Adrenal gland (tissue), 19 donors: ENCODE measurements at places on chromosomes 7 and 10.
A peak's percentile ranks its signal among the peaks of the same experiment; 100 is the strongest.

- no peak overlapping the region for H3K4me3 ChIP-seq
- no peak for DNase-seq
- H3K27me3 ChIP-seq, result no peaks in the 10 kb centered on the region
- H3K4me1 ChIP-seq, result no peaks in the 10 kb centered on the region
These were observed 79.3 kb upstream of the TNS3 start for GRCh38 chr7:47661051-47661714.

DNA sequence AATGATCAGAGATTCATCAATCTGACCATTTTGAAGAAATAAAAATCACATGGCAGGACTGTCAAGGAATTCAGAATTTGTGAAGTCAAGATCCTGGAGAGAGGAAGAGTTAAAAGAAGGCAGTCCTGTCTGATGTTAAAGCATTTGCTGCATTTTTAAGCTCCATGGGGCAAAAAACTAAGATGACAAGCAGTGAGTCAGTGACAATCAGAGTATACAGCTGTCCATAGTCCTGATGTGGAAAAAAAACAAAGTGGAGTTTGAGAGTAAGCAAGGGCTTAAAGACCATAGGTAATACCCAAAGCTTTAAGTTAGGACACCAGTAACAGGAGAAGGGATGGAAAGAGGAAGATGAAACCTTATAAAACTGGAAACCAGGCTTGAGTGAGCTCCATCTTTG lies 412.7 kb upstream of the ANKRD30A start:
- H3K27me3 ChIP-seq, result no peaks in the 10 kb centered on the region
- H3K4me1 ChIP-seq, result no peaks in the 10 kb centered on the region
- DNase-seq, result no peak
- no peaks in the 10 kb centered on the region for H3K36me3 ChIP-seq
- H3K4me3 ChIP-seq, result no peak overlapping the region
- no peak overlapping the region for H3K27ac ChIP-seq

GRCh38 chr10:9869205-9869604 lies 1148.5 kb upstream of the CELF2 start:
- DNase-seq, result no peak
- H3K36me3 ChIP-seq, result no peaks in the 10 kb centered on the region
- no peaks in the 10 kb centered on the region for H3K4me1 ChIP-seq
- H3K4me3 ChIP-seq, result no peak overlapping the region

DNA sequence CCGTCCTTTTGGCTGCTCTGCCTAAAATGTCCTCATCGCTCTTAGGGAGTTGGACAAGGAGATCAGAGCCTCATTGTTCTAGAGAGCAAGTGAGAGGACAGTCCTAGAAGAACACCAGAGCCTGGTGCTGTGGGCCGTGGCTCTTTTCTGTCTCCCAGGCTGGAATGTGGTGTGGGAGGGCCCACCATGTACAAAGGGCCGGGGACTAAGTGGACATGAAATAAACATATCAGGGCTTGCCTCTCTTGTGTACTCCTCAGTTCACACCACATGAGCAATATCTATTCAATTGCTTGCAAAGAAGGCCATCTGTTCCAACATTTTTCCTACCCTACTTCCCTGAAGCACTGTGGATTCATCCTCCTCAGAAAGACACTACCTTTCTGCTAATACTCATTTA lies 510.4 kb downstream of the SUGCT start:
- H3K27ac ChIP-seq, result no peak overlapping the region
- H3K4me1 ChIP-seq, result no peaks in the 10 kb centered on the region
- H3K36me3 ChIP-seq, result no peaks in the 10 kb centered on the region
- no peak for DNase-seq

DNA sequence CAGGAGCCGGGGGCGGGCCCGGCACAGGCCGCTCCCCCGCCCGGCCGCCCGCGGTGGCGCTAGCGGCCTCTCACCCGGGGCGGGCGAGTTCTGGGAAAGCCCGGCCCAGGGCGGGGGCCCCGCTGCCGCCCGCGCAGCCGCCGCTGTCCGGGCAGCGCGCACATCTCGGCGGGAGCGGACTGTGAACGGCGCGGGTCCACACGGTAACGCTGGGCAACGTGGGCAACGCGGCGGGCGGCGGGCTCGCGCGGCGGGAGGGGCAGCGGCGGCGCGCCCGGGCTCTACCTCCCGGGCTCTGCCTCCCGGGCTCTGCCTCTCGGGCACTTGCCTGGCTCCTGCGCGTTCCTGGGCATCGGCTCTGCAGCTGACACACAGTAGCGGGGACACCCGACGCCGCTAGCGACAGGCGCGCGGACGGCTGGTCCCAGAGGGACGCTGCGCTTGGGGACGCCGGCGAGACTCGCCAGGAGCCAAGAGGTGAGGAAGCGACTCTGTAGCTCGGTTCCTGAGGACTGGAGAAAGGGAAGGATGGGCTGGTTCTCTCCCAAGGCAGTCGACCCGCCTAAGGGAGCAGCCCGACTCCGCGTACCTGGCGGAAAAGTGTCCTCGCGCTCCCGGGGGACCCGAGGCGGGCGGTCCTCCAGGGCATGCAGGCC lies at the start of gene PLCE1:
PLCE1 (plus strand) TSS at position 150 of the 656 bp plus-strand sequence. CDS start 37,116 bp downstream, outside the sequence.
- H3K4me1 ChIP-seq, result no peaks in the 10 kb centered on the region
- H3K27me3 ChIP-seq, result peaks cover 7% of the 10 kb centered on the region
- no peak within 1 kb of the TSS for H3K27ac ChIP-seq
- H3K36me3 ChIP-seq, result no peaks in the 10 kb centered on the region
- H3K4me3 ChIP-seq, result no peak within 1 kb of the TSS
- DNase-seq, result peak; percentile 55

GRCh38 chr7:2109936-2110609 lies 122.7 kb downstream of the MAD1L1 start:
- no peaks in the 10 kb centered on the region for H3K36me3 ChIP-seq
- H3K27me3 ChIP-seq, result no peaks in the 10 kb centered on the region
- peak overlapping the region; percentile 3 for H3K27ac ChIP-seq
- peak; percentile 50 for DNase-seq

DNA sequence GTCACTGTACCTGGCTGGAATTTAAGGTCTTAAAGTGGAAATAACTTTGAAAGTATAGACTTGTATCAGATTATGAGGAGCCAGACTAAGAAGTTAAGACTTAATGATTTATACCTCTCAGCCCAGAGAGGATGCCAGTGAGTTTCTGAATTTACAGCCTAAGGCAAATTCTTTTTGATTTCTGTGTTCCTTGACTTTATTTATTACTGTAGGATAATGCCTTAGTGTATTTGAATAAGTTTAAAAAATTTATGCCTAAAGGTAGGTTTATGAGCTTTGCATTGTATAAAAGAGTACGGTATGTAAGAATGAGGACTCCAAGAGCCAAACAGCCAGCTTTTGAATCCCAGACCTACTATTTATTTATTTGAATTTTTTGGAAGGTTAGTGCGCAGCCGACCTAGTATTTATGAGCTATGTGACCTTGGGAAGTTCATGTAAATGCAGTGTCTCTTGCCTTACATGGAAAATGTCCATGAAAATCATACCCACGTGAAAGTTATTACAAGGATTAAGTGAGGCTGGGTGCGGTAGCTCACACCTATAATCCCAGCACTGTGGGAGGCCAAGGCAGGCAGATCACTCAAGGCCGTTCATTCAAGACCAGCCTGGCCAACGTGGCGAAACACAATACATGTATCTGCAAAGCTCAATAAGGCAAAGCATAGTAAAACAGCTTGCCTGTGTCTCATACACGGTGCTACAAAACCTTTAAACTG lies 174.6 kb downstream of the AUTS2 start:
- no peak overlapping the region for H3K27ac ChIP-seq
- H3K4me3 ChIP-seq, result no peak overlapping the region
- H3K4me1 ChIP-seq, result peaks cover 12% of the 10 kb centered on the region
- H3K36me3 ChIP-seq, result no peaks in the 10 kb centered on the region

DNA sequence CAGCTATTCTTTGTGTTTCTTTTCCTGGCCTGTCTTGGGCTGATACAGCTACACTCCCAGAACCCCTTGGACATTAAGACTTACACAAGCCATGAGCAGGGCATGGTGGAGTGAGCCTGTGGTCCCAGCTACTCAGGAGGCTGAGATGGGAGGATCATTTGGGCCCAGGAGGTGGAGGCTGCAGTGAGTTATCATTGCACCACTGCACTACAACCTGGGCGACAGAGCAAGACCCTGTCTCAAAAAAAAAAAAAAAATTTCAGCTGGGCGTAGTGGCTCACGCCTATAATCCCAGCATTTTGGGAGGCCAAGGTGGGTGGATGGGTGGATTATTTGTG lies 13.6 kb upstream of the FOXK1 start:
- DNase-seq, result no peak
- no peak overlapping the region for H3K4me3 ChIP-seq
- no peaks in the 10 kb centered on the region for H3K27me3 ChIP-seq
- H3K36me3 ChIP-seq, result no peaks in the 10 kb centered on the region

DNA sequence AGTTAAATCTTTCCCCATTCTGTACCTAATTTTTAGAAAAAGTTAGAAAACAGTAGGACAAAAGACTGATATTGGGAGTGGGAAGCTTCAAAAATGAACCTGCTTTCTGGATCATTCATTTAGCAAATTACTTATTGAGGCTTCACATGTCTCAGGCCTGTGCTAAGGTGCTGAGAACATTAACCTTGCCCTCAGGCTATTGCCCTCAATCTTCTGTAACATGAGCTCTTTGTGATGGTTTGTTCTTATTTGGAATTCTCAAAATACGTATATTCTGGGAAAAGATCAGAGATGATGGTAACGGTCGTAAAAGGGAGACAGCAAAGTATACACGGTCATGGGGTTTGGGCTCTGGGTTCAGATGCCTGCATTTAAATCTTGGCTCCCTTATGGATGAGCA lies 39.5 kb upstream of the PRKG1 start:
- no peaks in the 10 kb centered on the region for H3K27me3 ChIP-seq
- no peaks in the 10 kb centered on the region for H3K4me1 ChIP-seq
- DNase-seq, result no peak
- no peak overlapping the region for H3K4me3 ChIP-seq
- no peaks in the 10 kb centered on the region for H3K36me3 ChIP-seq

DNA sequence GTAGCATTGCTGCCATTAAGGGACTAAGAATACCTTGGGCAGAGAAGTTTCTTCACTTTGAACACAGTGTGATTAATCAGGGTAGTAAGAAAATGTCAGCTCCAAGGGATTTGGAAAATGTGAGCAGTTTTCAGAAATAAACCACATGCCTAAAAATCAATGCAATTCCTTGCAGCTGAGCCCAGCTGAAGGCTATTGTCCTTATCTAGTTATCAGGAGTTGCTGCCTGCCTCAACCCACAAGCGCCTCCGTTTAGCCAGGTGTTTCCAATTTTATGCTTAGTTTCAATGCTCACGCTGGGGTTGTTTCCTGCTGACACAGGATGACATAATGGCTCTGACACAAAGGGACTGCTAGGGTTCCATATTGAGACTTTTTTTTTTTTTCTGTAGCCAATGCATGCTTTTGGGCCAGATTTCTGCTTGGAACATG lies 132.3 kb upstream of the ANK3 start:
- no peaks in the 10 kb centered on the region for H3K36me3 ChIP-seq
- H3K4me3 ChIP-seq, result no peak overlapping the region
- DNase-seq, result no peak
- H3K27ac ChIP-seq, result no peak overlapping the region

- H3K4me1 ChIP-seq, result no peaks in the 10 kb centered on the region
- no peak for DNase-seq
- H3K27me3 ChIP-seq, result no peaks in the 10 kb centered on the region
- H3K4me3 ChIP-seq, result no peak overlapping the region
- H3K36me3 ChIP-seq, result no peaks in the 10 kb centered on the region
These were observed 20.6 kb upstream of the TBXAS1 start for GRCh38 chr7:139808427-139808826.

DNA sequence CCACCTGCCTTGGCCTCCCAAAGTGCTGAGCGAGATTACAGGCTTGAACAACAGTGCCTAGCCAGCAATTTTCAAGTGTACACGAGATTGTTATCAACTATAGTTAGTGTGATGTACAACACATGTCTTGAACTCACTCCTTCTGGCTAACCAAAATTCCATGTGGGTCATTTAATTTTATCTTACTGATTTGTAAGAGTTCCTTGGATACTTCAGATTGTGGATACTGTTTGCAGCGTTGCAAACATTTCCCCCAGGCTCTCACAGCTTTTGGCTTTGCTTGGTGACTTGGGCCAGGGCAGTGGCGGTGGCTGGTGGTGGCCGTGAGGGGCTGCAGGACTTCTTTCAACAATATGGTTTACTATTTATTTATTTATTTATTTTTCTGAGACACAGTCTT lies 8.5 kb upstream of the TMEM270 start:
- no peaks in the 10 kb centered on the region for H3K27me3 ChIP-seq
- H3K4me3 ChIP-seq, result no peak overlapping the region
- peaks cover 6% of the 10 kb centered on the region for H3K4me1 ChIP-seq
- no peak overlapping the region for H3K27ac ChIP-seq

DNA sequence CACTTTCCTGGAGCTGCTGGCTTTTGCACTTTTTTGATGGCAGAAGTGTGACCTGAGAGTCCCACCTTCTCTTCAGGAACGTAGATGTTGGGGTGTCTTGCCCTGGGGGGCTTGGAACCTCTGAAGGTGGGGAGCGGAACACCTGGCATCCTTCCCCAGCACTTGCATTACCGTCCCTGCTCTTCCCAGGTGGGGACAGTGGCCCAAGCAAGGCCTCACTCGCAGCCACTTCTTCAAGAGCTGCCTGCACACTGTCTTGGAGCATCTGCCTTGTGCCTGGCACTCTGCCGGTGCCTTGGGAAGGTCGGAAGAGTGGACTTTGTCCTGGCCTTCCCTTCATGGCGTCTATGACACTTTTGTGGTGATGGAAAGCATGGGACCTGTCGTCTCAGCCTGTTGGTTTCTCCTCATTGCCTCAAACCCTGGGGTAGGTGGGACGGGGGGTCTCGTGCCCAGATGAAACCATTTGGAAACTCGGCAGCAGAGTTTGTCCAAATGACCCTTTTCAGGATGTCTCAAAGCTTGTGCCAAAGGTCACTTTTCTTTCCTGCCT lies 31.1 kb downstream of the PFKFB3 start:
- no peak overlapping the region for H3K27ac ChIP-seq
- H3K4me3 ChIP-seq, result no peak overlapping the region
- no peak for DNase-seq
- peaks cover 65% of the 10 kb centered on the region for H3K36me3 ChIP-seq
- no peaks in the 10 kb centered on the region for H3K4me1 ChIP-seq
- H3K27me3 ChIP-seq, result no peaks in the 10 kb centered on the region

GRCh38 chr10:60123668-60124067 lies 217.3 kb upstream of the CCDC6 start:
- H3K4me1 ChIP-seq, result no peaks in the 10 kb centered on the region
- no peak overlapping the region for H3K27ac ChIP-seq
- H3K36me3 ChIP-seq, result no peaks in the 10 kb centered on the region
- no peak for DNase-seq
- no peaks in the 10 kb centered on the region for H3K27me3 ChIP-seq

DNA sequence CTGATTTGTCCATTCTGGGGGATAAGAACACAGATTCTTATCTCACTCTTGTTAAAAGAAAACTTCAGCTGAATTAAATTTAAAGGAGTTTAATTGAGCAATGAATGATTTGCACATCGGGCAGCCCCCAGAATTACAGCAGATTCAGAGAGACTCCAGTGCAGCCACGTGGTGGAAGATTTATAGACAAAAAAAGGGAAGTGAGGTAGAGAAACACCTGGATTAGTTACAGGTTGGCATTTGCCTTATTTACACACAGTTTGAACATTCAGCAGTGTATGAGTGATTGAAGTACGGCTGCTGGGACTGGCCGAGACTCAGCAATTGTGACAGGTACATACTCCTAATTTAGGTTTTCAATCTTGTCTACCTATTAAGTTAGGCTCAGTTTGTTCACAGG lies 46.5 kb upstream of the FAM20C start:
- no peak overlapping the region for H3K4me3 ChIP-seq
- H3K27me3 ChIP-seq, result no peaks in the 10 kb centered on the region
- no peak for DNase-seq
- no peak overlapping the region for H3K27ac ChIP-seq
- no peaks in the 10 kb centered on the region for H3K36me3 ChIP-seq

- H3K4me3 ChIP-seq, result no peak overlapping the region
- H3K36me3 ChIP-seq, result peaks cover 10% of the 10 kb centered on the region
- DNase-seq, result no peak
- no peak overlapping the region for H3K27ac ChIP-seq
- peaks cover 9% of the 10 kb centered on the region for H3K4me1 ChIP-seq
These were observed 28.0 kb upstream of the PPIF start for GRCh38 chr10:79319115-79319771.
